Stimulated activated CD4-positive, alpha-beta T cell treated with anti-CD3 and anti-CD28 coated beads, Interleukin-1b, Interleukin-23, amount 100 ng/mL, for 48 hours (primary cell): ENCODE measurements at places on chromosomes 16 and 17.

DNA sequence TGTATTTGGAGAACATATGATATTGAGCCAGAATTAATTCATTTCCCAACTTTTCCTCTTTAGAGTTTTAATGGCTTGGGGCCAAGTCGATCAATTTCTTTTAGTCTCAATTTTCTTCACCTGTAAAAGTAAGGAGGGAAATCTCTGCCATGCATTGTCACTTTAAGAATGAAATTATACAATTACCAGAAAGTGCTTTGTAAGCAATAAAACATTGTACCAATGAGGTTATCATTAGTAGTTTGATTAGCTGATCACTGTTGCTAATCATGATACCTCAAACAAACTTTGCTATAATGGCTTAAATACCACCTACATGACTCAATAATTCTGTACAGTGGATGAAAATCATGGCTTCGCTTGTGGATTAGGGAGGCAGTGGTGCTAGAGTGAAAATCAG, 1525.8 kb upstream of the GOT2 start:
- DNase-seq: no peak

GRCh38 chr17:48910370-48910769, 2.2 kb downstream of the UBE2Z start:
- DNase-seq: no peak

DNA sequence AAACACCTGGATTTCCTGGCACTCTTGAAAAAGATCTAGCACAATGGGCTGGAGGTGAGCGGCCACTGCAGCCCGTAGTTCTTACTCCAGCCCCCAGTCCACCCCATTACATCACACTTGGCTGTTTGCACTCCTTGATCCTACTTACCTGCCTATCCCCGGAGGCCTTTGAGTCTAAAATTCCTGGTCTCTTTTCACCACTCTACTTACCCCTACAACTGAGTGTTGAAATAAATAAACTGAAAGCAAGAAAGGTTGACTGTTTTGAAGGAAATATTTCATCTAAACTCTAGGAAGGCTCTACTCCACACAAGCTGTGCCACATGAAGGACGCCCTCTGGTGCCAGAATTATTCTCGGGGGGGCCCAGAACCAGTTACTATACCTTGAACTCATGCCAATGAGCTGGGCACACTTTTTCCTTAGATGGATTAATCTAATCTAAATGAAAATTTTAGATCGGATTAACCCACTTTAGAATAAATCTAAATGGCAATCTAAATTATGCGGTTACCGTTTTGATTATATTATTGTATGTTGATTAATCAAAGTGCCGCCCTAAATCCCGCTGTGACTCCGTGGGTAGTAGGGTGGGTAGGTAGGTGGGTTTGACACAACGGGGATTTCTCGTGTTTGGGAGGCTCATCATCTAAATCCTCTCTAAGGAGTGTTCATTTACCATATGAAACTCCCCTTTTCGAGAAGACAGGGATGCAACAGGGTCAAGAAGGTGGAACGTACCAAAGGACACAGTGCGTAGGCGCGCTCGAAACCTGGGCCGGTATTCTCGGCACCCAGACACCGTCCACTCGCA, 651 bp upstream of the EIF1 start:
- DNase-seq: peak; percentile 58

GRCh38 chr16:2475413-2476344, 752 bp downstream of the TBC1D24 start:
- DNase-seq: peak; percentile 30

- no peak for DNase-seq
These were observed 1.4 kb upstream of the SLC25A10 start for GRCh38 chr17:81710514-81711308.

- no peak for DNase-seq
These were observed 29.7 kb upstream of the WSCD1 start for GRCh38 chr17:6040504-6040903.

DNA sequence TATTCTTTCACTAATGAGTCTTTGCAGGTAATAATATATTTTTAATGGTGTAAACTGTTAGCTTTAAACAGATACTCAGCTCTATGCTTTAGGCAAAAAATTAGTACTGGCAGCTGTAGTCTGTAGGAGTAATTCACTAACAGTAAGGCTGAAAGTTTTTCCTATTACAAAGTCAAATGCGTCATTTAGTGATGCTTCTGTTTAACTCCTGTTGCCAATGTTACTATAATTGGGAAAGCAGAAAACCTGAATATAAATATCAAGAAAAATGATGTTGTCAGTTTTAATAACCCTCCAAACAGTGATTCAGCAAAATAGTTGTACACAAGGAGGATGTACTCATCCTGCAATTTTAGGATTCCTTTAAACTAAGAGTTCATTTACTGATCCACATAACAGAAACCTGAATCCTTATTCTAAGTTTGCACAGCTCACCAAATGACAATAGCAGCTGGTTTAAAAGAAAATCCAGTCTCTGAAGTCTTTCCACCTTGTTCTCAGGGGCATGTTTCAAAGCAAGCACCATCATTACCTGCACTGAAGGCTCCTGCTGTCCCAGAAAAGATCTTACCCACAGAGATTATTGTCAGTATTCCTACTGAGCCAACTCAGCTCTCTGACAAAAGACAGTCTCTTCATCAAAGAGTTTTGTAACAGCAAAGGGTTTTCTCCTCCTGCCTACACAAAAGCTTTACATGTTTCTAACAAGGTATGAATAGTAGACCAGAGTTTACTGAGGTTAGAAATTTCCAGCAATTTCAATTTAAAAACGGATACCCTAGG, 4.2 kb downstream of the CDR2 start:
- no peak for DNase-seq

- peak; percentile 79 for DNase-seq
These were observed 176.3 kb downstream of the RPTOR start for GRCh38 chr17:80720610-80721577.

DNA sequence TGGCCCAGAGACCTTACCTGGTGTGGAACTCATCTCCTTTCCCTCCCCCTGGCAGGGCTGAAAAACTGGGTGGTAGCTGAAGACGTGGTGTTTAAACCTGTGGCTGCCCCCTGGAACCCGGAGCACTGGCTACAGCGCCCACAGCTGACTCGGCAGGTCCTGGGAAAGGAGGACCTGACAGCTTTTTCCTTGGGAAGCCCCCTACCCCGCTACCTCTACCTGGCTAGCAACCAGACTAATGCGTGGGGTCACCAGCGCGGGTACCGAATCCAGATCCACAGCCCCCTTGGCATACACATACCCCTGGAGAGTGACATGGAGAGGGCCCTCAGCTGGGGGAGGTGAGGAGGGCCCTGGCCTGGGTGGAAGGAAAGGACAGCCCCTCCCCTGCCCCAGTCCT, 2.0 kb upstream of the AOC3 start:
- DNase-seq: no peak

DNA sequence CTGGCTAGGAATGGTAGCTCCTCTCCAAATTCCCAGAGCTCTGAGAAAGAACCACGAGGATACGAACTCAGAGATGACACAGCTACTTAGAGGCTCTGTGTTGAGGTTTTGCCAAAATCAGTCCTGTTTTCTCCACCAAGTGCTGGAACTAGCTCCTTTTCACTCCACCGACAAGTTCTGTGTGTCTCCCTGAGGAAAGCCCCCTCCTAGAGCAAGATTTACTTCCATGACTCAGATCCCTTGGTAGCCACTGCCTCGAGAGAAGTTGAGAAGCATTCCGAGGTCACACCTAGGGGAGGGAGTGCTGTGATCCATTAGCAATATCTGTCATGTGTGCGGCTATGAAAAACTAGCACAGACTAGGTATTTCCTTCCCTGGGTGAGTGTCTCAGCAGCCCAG, 30.6 kb downstream of the IL21R start:
- DNase-seq: no peak

- DNase-seq: no peak
These were observed 24.7 kb downstream of the DNAJC7 start for GRCh38 chr17:41992576-41992975.

GRCh38 chr16:17053536-17054160, 417.1 kb downstream of the XYLT1 start:
- DNase-seq: no peak

DNA sequence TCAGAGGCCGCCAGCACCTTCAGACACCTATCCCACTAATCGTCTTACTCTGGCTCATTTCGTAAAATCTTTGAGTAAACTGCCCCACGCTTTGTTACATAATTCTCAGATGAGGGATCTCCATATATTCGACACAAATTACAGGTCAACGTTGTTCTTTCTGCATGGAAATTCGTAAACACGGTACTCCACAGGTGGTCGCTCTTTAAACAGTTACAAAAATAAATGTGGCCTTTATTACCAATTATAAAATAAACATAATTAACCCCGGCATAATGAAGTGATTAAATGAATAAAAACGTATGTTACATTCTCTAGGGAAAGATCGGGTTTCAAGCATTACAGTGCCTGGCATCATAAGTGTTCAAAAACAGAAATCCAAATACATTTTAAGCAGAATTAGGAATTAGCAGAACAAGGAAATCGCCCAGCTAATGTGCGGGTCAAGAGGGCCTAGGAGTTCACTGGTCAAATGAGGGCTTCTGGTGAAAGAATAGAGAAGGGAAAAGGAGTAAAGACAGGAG, 943 bp upstream of the PIP4K2B start:
- DNase-seq: no peak
